ENCODE measurements at places on chromosomes 3 and 15. TPM values are rescaled to one million over a fixed set of nuclear protein-coding genes. Genes with fewer than 3 reads are reported as not detected.

Gene TEX9
- total RNA-seq = 3.7 TPM

GRCh38 chr15:85318732-85319076, 61.7 kb upstream of the AKAP13 start:
- H3K4me1 ChIP-seq = no peaks in the 10 kb centered on the region
- DNase-seq = no peak
- no peak overlapping the region for H3K27ac ChIP-seq
- no peaks in the 10 kb centered on the region for H3K36me3 ChIP-seq
- no peaks in the 10 kb centered on the region for H3K27me3 ChIP-seq

GRCh38 chr3:42376344-42376798, 34.0 kb downstream of the LYZL4 start:
- H3K27ac ChIP-seq = no peak overlapping the region
- no peak for DNase-seq
- no peak overlapping the region for H3K4me3 ChIP-seq
- H3K27me3 ChIP-seq = no peaks in the 10 kb centered on the region
- peaks cover 3% of the 10 kb centered on the region for H3K4me1 ChIP-seq

Gene SLC24A5
- total RNA-seq = not detected

Gene ISLR2
- not detected for total RNA-seq

Gene GRIP2
- 4.2 TPM for total RNA-seq

GRCh38 chr3:76871655-76872054, 168.2 kb upstream of the ROBO2 start:
- no peaks in the 10 kb centered on the region for H3K27me3 ChIP-seq
- H3K27ac ChIP-seq = no peak overlapping the region
- H3K4me3 ChIP-seq = no peak overlapping the region
- no peaks in the 10 kb centered on the region for H3K36me3 ChIP-seq

DNA sequence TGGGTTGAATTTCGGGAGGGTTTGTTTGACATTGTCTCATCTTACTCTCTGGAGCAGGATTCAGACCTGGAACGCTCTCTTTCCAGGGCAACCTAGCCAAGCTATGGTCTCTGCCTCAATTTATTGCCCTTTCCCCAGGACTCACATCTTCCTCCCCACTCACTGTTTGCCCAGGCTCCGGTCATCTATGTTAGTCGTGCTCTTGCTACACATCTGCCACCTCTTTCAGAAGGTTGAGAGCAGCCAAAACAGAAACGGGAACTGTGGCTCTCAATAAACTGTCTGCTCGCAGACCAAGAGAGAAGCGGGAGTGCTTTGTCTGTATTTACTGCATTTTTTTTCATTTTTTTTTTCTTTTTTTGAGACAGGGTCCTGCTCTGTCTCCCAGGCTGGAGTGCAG, 81.6 kb downstream of the ST6GAL1 start:
- no peaks in the 10 kb centered on the region for H3K27me3 ChIP-seq
- peak overlapping the region; percentile 48 for H3K27ac ChIP-seq
- no peak for DNase-seq
- H3K36me3 ChIP-seq = no peaks in the 10 kb centered on the region
- peaks cover 24% of the 10 kb centered on the region for H3K4me1 ChIP-seq

- DNase-seq = no peak
- no peak overlapping the region for H3K27ac ChIP-seq
- H3K36me3 ChIP-seq = no peaks in the 10 kb centered on the region
Observed at GRCh38 chr3:13770170-13771169, 109.4 kb downstream of the WNT7A start.

Gene AMT
- total RNA-seq = 7.0 TPM

DNA sequence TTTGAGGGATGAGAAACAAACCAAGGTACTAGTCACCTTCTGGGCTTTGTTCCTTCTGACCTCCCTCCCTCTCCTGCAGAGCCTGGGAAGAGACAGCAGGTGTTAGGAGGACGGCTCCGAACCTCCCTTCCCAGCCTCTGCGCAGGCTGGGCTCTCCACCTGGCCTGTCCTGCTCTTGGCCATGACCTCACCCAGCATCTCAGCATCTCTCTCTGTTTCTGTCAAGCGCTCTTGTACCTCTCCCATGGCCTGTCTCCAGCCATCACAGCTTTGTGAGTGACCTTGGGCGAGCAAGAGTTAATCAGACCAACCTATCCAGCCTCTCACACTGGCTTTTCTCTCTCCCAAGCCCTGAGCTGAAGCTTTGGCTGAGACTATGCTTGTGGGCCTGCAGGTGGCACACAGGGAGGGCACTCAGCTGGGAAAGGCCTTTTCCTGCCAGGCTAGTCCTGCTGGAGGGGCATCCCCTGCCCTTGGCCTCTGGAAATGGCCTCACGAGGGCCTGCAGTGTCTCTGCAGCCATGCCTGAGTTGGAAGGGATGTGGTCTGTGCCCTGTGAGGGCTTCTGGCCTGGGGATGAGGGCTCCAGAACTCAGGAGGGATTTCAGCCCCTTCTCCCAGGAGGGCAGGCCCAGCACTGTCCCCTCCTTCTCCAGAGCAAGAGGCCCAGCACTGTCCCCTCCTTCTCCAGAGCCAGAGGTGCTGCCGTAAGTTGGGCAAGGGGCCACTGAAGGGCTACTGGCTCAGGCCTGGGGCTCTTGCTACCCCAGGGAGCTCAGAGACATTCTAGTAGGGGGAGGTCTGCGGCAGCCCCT, 2.1 kb downstream of the CHST13 start:
- H3K4me3 ChIP-seq = no peak overlapping the region
- no peak for DNase-seq
- H3K36me3 ChIP-seq = no peaks in the 10 kb centered on the region
- no peak overlapping the region for H3K27ac ChIP-seq

Gene RASL12
- 211 TPM for total RNA-seq

GRCh38 chr3:45580112-45580765, 14.3 kb upstream of the LIMD1 start:
- no peak overlapping the region for H3K27ac ChIP-seq
- DNase-seq = no peak
- peaks cover 9% of the 10 kb centered on the region for H3K4me1 ChIP-seq
- no peaks in the 10 kb centered on the region for H3K27me3 ChIP-seq
- no peaks in the 10 kb centered on the region for H3K36me3 ChIP-seq

Gene SPINK8
- total RNA-seq = not detected

DNA sequence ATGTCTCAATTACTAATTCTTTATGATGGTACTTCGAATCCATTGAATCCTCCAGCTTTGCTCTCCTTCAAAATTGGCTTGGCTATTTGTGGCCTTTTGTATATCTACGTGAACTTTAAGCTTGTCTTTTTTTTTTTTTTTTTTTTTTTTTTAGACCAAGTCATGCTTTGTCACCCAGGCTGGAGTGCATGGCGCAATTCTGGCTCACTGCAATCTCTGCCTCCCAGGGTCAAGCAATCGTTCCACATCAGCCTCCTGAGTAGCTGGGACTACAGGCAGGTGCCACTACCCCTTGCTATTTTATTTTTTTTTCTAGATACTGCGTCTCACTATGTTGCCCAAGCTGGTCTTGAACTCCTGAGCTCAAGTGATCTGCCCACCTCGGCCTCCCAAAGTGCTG, 7.7 kb upstream of the DIPK2A start:
- H3K4me3 ChIP-seq = no peak overlapping the region
- H3K27ac ChIP-seq = no peak overlapping the region
- no peaks in the 10 kb centered on the region for H3K27me3 ChIP-seq
- no peaks in the 10 kb centered on the region for H3K4me1 ChIP-seq
- DNase-seq = no peak
- H3K36me3 ChIP-seq = no peaks in the 10 kb centered on the region

Gene POLG
- 89.8 TPM for total RNA-seq

DNA sequence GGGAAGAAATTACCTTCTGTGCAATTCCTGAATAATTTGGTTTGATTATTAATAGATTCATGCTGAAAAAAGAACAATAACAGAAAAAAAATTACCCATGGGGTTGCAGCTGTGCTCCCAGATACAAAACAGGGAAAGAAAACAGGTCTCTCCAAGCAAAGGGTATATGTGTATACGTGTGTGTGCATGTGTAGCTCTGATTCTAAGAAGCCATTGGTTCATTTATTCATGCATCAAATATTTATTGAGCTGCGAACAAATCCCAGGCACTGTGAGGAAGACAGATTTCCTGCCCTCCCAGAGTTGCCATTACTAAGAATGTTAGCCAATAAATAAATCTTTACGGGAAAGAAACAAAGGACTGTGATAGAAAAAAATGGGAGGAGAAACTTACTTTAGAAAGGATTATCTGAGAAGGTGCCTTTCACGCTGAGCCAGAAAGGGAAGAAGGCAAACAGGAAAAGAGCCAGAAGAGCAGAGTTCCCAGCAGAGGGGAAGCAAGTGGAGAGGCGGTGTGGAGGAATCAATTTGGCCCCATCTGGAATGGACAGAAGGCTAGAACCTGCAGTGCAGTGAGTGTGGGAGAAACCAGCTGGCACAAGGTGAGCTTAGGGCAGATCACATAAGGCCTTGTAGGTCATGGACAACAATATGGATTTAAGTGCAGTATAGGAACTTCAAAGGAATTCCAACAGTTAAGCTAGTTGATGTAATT, 20.7 kb downstream of the CHL1 start:
- no peaks in the 10 kb centered on the region for H3K4me1 ChIP-seq
- H3K27me3 ChIP-seq = no peaks in the 10 kb centered on the region
- H3K27ac ChIP-seq = no peak overlapping the region
- DNase-seq = no peak
- no peaks in the 10 kb centered on the region for H3K36me3 ChIP-seq

Gene HYKK
- total RNA-seq = 6.8 TPM

GRCh38 chr3:171066206-171066605, 39.7 kb upstream of the SLC2A2 start:
- H3K27me3 ChIP-seq = no peaks in the 10 kb centered on the region
- DNase-seq = no peak
- no peak overlapping the region for H3K4me3 ChIP-seq
- H3K4me1 ChIP-seq = no peaks in the 10 kb centered on the region

- H3K27me3 ChIP-seq = no peaks in the 10 kb centered on the region
- no peaks in the 10 kb centered on the region for H3K36me3 ChIP-seq
- no peak overlapping the region for H3K4me3 ChIP-seq
Observed at GRCh38 chr3:43017004-43017403, 37.9 kb downstream of the GASK1A start.

Gene FAIM
- 11.1 TPM for total RNA-seq

DNA sequence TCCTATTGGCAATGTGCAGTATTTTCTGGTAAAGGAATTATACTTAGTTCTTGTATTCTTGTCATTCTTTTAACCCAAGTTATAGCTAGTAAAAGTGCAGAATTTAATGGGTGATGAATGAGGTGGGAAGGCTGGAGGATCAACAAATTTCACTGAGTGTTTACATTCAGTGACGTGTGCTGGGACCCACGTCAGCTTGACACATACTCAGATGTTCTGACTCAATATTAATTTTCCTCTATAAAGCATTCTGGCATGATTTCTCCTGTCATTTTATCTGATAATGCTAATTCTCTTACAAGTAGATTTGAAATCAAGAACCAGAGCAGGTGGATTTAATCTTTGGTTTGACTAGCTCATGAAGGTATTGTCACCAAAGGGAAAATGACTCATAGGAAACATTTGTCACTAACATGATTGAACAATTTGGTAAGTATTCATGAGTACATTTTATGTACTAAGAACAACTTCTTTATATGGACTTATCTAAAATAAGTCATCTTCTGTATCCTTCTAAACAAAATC, 71.0 kb upstream of the SYNPR start:
- H3K4me3 ChIP-seq = no peak overlapping the region
- H3K27me3 ChIP-seq = no peaks in the 10 kb centered on the region
- DNase-seq = no peak
- H3K27ac ChIP-seq = no peak overlapping the region

DNA sequence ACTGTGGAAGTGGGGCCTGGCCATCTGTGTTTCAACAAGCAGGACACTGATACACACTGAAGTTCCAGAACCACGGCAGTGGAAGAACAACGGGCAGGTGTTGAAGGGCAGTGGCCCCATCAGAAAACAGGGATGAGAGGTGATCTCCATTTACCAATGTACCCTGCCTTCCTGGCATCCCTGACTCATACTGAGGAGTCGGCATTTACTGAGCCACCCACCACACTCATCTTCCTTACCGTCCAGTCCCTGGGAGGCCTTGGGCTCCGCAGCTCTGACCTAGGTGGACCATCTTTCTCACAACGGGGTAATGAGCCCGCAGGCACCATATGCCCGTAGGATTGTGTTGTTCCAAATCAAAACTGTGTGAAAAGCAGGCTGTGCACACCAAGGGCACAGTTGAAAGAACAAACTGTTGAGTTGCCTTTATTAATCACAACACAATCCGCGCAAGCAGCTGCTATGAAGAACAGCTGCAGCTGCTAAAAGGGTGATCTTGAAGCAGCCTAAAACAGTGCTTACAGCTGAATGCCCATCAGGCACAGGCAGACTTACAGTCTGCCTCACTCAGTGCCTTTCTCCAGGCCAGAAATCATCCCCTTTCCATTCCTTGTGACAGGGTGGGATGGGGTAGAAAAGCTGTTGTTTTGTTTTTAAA, 12.9 kb downstream of the MB21D2 start:
- no peak overlapping the region for H3K4me3 ChIP-seq
- H3K27me3 ChIP-seq = no peaks in the 10 kb centered on the region
- no peak overlapping the region for H3K27ac ChIP-seq
- H3K4me1 ChIP-seq = no peaks in the 10 kb centered on the region
- no peak for DNase-seq

GRCh38 chr3:10371167-10371566, 50.3 kb upstream of the SEC13 start:
- no peak overlapping the region for H3K4me3 ChIP-seq
- no peak for DNase-seq
- no peaks in the 10 kb centered on the region for H3K4me1 ChIP-seq
- no peak overlapping the region for H3K27ac ChIP-seq
- H3K27me3 ChIP-seq = no peaks in the 10 kb centered on the region
- H3K36me3 ChIP-seq = no peaks in the 10 kb centered on the region

GRCh38 chr15:89243046-89243690, 611 bp upstream of the FANCI start:
- H3K36me3 ChIP-seq = no peaks in the 10 kb centered on the region
- peaks cover 16% of the 10 kb centered on the region for H3K4me1 ChIP-seq
- H3K27ac ChIP-seq = no peak overlapping the region
- DNase-seq = no peak
- H3K4me3 ChIP-seq = peak overlapping the region; percentile 93
- no peaks in the 10 kb centered on the region for H3K27me3 ChIP-seq

DNA sequence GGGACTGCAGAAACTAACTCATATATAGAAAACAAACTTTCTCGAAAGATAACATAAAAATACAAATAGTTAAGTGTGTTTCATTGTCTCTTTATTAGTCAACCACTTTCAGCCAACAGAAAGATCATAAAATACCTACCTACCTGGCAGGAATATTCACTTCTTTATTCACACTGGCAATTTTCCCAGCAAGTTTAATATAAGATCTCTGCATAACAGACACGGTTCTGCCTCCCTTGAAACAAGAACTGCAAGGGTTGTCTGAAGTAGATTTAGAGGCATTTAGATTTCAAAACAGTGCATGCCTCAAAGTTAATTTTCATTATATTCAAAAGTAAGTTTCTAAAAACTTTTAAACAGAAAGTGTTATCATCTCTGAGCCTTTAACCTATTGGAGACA, 7.1 kb downstream of the NPTN start:
- no peak overlapping the region for H3K27ac ChIP-seq
- no peak overlapping the region for H3K4me3 ChIP-seq
- H3K36me3 ChIP-seq = no peaks in the 10 kb centered on the region
- DNase-seq = no peak
- H3K4me1 ChIP-seq = peaks cover 86% of the 10 kb centered on the region
- no peaks in the 10 kb centered on the region for H3K27me3 ChIP-seq

Data from thoracic aorta (tissue), 2 donors.